Breast epithelium (tissue), 4 donors: ENCODE measurements at places on chromosomes 7 and 10. TPM values are rescaled to one million over a fixed set of nuclear protein-coding genes. Genes with fewer than 3 reads are reported as not detected.

DNA sequence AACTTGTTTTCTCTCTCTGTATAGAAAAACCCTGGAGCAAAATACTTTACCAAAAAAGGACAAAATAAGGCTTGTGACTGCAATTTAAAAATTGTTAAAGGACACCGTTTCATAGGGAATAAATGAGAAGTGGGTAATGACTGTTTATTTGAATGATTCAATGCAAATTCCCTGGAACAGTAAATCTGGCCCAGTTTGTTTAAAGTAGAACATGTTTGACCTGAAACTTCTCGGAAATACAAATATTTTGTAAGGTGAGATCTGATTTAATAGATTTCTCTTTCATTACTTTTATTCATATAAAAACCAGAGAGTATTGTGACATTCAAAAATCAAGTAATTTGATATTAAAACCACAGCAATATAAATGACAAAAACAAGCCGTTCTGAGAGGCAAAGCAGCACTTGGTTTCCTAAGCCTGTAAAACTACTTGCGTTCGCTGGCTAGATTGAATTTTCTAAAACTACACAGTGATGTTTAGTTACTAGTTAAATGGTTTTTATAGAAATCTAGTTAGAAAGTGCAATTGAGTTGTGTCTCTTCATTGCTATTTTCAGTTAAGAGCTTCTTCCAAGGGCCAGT lies 76.8 kb upstream of the PITRM1 start:
- peak overlapping the region; percentile 87 for H3K27ac ChIP-seq
- H3K36me3 ChIP-seq = no peaks in the 10 kb centered on the region
- H3K4me1 ChIP-seq = no peaks in the 10 kb centered on the region
- no peak overlapping the region for H3K4me3 ChIP-seq
- no peaks in the 10 kb centered on the region for H3K27me3 ChIP-seq
- no peak for DNase-seq

DNA sequence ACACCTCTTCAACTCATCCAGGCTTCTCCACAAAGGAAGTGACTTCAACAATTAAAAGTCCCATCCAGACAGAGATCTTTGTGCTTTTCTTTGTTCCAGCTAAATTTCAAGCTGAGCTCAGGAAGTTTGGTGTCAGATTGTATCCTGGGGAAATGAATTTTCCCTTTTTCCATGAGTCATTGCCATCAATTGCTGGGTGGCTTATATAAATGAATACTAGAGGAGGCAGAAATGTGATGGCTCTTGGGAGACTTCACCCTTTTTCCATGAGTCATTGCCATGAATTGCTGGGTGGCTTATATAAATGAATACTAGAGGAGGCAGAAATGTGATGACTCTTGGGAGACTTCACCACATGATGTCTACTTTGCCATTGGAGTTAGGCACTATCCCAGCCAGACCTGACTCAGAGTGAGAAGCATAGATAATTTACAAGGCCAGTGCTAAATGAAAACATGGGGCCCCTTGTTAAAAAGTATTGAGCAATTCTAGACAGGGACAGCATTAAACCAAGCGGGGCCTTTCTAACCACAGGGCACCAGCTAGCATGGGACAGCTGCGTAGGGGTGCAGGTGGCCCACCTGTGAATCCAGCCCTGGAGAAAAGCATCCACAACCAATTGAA lies 339.2 kb upstream of the PODXL start:
- no peak overlapping the region for H3K4me3 ChIP-seq
- no peak overlapping the region for H3K27ac ChIP-seq
- no peaks in the 10 kb centered on the region for H3K27me3 ChIP-seq
- no peaks in the 10 kb centered on the region for H3K4me1 ChIP-seq

- no peaks in the 10 kb centered on the region for H3K27me3 ChIP-seq
- no peak overlapping the region for H3K4me3 ChIP-seq
- no peaks in the 10 kb centered on the region for H3K4me1 ChIP-seq
- no peak overlapping the region for H3K27ac ChIP-seq
- no peaks in the 10 kb centered on the region for H3K36me3 ChIP-seq
- no peak for DNase-seq
Observed at GRCh38 chr7:45985902-45986301, 64.8 kb upstream of the IGFBP3 start.

DNA sequence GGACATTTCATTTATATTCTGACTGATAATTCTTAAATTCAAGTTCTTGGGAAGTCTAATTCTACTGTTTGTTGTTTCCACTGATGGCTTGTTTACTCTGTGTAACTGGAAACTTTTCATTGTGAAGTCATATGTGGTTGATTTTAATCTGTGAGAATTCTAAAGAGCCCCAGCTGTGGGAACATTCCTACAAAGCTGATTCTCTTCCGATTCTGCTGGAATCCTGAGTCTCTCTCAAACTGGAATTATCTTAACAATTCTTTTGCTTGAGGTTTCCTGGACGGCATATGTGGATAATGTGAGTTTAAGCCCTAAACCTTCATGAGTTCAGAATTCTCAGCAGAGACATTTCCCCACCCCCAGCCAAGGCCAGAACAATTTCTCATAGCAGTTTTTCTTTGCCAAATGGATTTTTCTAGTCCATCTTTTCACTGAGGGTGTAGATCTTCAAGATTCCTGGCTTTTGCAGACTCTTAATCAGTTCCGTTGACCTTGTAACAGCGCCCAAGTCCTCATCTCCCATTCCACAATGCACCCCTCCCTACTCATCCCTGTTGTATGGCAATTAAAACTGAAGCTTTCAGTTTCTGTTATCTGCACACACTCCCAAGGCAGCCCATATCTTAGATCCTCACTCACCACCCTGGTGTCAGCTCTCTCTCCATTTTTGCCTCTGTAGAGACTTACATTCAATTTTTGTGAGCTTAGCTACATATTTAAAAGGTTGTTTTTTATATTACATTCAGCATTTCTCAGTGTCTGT lies 37.6 kb downstream of the GRM8 start:
- no peaks in the 10 kb centered on the region for H3K36me3 ChIP-seq
- no peak overlapping the region for H3K4me3 ChIP-seq
- H3K27ac ChIP-seq = no peak overlapping the region
- DNase-seq = no peak
- H3K27me3 ChIP-seq = no peaks in the 10 kb centered on the region
- no peaks in the 10 kb centered on the region for H3K4me1 ChIP-seq

- H3K27ac ChIP-seq = no peak overlapping the region
- DNase-seq = no peak
- H3K27me3 ChIP-seq = no peaks in the 10 kb centered on the region
- no peaks in the 10 kb centered on the region for H3K36me3 ChIP-seq
Observed at GRCh38 chr10:112565434-112566053, 118.5 kb downstream of the VTI1A start.

- peaks cover 6% of the 10 kb centered on the region for H3K4me1 ChIP-seq
- H3K27ac ChIP-seq = peak overlapping the region; percentile 96
- no peak for DNase-seq
- no peaks in the 10 kb centered on the region for H3K36me3 ChIP-seq
- H3K4me3 ChIP-seq = peak overlapping the region; percentile 53
- H3K27me3 ChIP-seq = no peaks in the 10 kb centered on the region
Observed at GRCh38 chr7:95609277-95609971, 13.1 kb upstream of the PDK4 start.

DNA sequence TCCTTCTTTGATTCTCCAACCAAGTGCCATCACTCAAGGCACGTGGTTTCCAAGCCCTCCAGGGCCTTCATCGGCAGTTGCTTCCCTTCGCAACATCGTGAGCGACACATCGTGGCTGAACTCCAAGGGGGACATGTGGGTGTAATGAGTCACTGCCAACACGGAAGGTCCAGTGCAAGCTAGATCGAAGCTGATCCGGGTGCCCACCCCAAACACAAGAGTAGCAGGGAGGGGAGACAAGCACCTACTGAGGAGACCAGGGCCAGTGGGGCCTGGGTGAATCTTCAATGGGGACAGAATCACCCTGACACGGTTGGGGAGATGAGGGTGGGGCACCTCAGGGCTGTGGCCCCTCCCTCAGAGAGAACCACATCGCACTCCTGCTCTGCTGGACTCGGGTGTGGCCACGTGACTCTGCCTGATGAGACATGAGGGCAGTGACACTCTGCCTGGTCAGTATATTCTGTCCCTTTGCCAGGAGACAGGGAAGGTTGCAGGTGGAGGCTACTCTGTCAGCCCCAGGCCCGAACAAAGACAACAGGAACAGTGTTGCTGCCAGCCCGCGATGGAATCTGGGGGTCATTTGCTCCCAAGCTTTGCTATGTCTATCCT lies 36.8 kb upstream of the HSPA12A start:
- DNase-seq = no peak
- H3K4me1 ChIP-seq = no peaks in the 10 kb centered on the region
- no peaks in the 10 kb centered on the region for H3K36me3 ChIP-seq

GRCh38 chr7:125670926-125671572 lies 741.4 kb upstream of the POT1 start:
- no peaks in the 10 kb centered on the region for H3K4me1 ChIP-seq
- no peak overlapping the region for H3K4me3 ChIP-seq
- H3K36me3 ChIP-seq = no peaks in the 10 kb centered on the region
- H3K27ac ChIP-seq = no peak overlapping the region
- no peaks in the 10 kb centered on the region for H3K27me3 ChIP-seq

GRCh38 chr7:33459340-33459751 lies 330.0 kb downstream of the BBS9 start:
- DNase-seq = no peak
- no peaks in the 10 kb centered on the region for H3K36me3 ChIP-seq
- H3K27ac ChIP-seq = no peak overlapping the region
- H3K4me3 ChIP-seq = no peak overlapping the region
- no peaks in the 10 kb centered on the region for H3K27me3 ChIP-seq
- no peaks in the 10 kb centered on the region for H3K4me1 ChIP-seq

- no peak for DNase-seq
- H3K4me1 ChIP-seq = no peaks in the 10 kb centered on the region
- H3K36me3 ChIP-seq = no peaks in the 10 kb centered on the region
- no peak overlapping the region for H3K4me3 ChIP-seq
Observed at GRCh38 chr7:83173664-83174063, 11.0 kb upstream of the PCLO start.

GRCh38 chr10:3976718-3977117 lies 191.7 kb upstream of the KLF6 start:
- H3K36me3 ChIP-seq = no peaks in the 10 kb centered on the region
- H3K4me1 ChIP-seq = no peaks in the 10 kb centered on the region
- H3K27me3 ChIP-seq = no peaks in the 10 kb centered on the region

GRCh38 chr7:21352540-21353387 lies 75.1 kb upstream of the SP4 start:
- DNase-seq = no peak
- H3K27ac ChIP-seq = no peak overlapping the region
- H3K36me3 ChIP-seq = no peaks in the 10 kb centered on the region
- no peaks in the 10 kb centered on the region for H3K4me1 ChIP-seq
- no peak overlapping the region for H3K4me3 ChIP-seq

DNA sequence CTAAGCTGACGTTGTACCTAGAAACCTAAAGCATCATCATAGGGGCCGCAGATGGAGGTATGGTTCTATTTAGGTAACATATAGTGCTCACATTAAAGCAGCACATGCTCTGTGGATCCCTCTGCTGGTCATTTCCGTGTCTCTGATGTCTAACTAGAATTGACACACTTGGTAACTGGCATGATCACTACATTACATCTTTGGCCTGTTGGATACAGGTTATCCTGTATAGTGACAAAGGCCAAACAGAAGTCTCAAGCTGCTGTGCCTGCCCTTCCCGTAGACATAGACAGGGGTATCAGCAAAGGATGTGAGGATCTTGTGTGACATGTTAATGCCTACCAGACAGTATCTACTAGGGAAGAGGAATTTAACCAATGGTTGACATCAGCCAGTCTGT lies 51.2 kb downstream of the KIF5B start:
- peaks cover 3% of the 10 kb centered on the region for H3K36me3 ChIP-seq
- H3K27ac ChIP-seq = no peak overlapping the region
- no peak for DNase-seq
- no peaks in the 10 kb centered on the region for H3K4me1 ChIP-seq
- no peaks in the 10 kb centered on the region for H3K27me3 ChIP-seq

DNA sequence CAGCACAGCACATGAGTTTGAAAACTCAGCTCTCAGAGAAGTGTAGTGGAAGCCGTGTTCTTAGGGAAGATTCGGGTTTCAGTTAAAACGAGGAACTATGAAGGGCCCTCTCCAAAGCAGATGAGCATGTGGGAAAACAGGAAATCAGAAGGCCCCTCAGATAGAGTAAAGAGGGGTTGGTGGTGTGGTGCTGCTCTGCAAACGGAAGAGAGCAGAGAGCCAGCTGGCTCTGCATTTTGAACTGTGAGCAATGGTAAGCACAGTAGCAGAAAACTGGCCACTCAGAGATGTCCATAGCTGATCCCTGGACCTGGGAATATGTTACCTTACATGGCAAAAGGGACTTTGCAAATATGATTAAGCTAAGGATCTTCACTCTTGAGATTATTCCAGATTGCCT lies 27.9 kb upstream of the CUL1 start:
- H3K27me3 ChIP-seq = peaks cover 6% of the 10 kb centered on the region
- H3K36me3 ChIP-seq = no peaks in the 10 kb centered on the region
- no peak for DNase-seq
- no peak overlapping the region for H3K4me3 ChIP-seq

DNA sequence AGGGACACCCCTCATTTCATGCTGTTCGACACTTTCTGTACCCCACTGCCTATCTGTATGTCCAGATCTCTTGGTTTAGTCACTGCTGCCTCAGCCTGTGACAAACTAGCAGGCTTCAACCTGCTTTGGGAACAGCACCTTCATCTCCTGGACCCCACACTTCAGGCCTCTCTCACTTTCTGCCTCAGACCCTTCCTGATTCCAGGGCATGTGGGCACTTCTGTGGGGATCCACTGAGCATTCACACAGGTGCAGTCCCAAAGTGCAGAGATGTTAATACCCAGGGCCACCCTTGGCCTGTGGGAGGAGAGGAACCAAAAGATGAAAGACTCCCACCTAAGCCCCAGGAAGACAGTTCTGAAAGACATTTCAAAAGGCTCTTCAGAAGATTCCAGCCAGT lies 29.4 kb upstream of the C10orf71 start:
- no peak overlapping the region for H3K4me3 ChIP-seq
- H3K27ac ChIP-seq = no peak overlapping the region
- H3K27me3 ChIP-seq = no peaks in the 10 kb centered on the region
- H3K4me1 ChIP-seq = no peaks in the 10 kb centered on the region
- no peaks in the 10 kb centered on the region for H3K36me3 ChIP-seq

- H3K4me1 ChIP-seq = no peaks in the 10 kb centered on the region
- H3K4me3 ChIP-seq = no peak overlapping the region
- no peaks in the 10 kb centered on the region for H3K36me3 ChIP-seq
- no peaks in the 10 kb centered on the region for H3K27me3 ChIP-seq
- no peak overlapping the region for H3K27ac ChIP-seq
- DNase-seq = no peak
Observed at GRCh38 chr10:116120688-116121455, 152.1 kb downstream of the GFRA1 start.

Gene IQUB
- total RNA-seq = 0.32 TPM

Gene KLF14
- 0.15 TPM for total RNA-seq

Gene PNLIPRP1
- total RNA-seq = not detected

Gene ZMIZ1
- 39.8 TPM for total RNA-seq

Gene FGFR2
- total RNA-seq = 44.3 TPM

Gene TCF7L2
- total RNA-seq = 34.1 TPM
